ENCODE measurements at places on chromosomes 1 and 21.

GRCh38 chr21:43854773-43855633 lies 10.0 kb upstream of the AGPAT3 start:
- DNase-seq: no peak

- no peak for DNase-seq
Observed at GRCh38 chr21:44449473-44450363, 5.6 kb upstream of the LRRC3 start.

- DNase-seq: no peak
Observed at GRCh38 chr1:198199105-198199504, 42.3 kb downstream of the NEK7 start.

DNA sequence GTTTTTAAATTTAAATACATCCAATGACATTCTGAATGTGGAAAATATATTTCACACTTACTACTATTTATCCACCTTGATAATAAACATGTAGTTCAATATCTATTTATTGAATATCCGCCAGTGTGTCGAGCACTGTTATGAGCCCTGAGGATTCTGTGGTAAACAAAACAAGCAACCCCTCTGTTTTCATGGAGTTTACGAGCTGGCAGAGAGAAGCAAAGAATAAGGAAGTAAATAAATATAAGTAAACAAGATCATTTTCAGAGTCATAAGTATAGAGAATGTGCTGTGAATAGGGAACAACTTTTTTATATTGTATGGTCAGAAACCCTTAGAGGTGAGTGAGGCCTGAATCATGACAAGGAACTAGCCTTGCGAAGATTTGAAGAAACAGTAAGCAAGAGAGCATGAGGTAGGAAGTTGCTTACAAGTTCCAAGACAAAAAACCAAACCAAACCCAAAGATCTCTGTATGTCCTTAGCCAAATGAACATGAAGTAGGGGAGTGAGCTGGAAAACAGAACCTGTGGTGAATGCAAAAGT lies 6.4 kb upstream of the SERBP1 start:
- DNase-seq: no peak

DNA sequence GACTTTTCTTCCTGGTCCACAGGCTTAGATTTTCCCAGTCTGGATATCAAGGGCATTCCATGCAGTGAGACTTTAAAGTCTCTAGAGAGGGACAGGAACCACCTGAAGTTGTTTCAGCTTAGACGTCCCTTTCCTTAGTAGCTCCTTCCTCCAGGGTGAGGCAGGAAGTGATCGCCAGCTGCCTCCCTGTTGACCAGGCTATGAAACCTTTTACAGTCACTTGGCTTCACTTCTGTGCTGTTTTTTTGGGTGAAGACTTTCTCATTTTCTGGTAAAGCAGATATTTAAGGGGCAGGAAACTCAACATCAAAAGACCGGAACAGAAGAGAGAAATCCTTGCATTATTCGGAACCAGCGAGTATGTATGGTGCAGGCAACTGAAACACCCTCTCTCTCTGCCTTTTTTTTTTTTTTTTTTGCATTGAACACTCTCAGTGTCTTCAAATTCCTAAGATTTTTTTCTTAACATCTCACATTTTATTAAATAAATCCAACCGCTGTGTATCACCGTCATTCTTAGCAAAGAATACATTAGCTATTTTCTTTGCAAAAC lies 234.6 kb upstream of the IRF2BP2 start:
- DNase-seq: no peak

DNA sequence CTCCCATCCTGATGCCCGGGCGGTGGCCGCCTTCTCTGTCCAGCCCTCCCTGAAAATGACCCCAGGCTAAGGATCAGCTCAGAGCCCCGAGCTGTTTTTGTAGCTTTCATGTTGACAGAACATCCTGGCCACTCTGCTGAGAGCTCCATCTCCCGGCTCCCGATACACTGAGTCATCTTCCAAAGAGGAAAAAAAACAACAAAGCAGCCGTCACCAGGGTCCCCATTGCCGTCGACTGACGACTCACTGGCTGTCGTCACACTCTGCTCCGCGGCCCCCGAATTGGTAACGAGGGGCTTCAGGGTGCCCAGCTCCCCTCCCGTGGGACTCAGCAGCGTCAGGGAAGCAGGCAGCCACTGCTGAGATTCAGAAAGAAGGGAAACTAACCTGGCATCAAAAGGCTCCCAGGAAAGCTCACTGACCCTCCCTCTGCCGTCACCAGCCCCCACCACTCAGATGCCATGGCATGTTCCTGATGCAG lies 67.2 kb downstream of the CD46 start:
- DNase-seq: no peak

DNA sequence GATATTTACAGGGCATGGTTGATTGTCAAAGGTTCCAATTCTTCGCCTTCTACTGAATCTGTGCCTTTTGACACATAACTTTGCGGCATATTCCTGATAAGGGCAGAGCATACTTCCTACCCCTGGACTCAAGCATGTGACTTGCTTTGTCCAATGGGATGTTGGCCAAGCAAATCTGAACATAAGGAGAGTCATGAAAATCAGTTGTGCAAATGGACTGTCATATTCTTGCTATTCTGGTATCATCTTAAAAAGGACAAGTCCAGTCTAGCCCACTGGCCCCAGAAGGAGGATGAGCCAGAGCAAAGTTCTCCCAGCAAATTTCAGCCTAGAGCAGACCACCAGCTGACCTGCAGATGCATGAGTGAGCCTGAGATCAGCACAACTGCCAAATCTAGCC lies 41.0 kb upstream of the MUTYH start:
- DNase-seq: no peak

DNA sequence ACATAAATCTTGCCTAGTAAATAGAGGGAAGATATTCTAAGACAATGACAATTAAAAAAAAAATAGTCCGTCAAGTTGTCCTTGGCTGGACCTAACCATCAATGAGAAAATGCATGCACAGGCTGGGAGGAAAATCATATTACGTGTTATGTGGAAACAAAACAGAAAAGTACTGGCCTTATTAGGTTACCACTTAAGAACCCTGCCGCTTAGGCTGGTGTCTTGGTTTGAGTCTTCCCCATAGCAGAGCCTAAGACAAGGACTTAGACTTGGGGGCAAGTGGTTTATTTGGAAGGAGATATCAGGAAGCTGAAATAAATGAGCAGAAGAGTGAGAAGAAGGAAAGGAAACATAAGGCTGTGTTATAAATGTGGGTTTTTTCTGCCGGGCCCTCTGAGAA lies 186.4 kb downstream of the MRPL39 start:
- DNase-seq: no peak

DNA sequence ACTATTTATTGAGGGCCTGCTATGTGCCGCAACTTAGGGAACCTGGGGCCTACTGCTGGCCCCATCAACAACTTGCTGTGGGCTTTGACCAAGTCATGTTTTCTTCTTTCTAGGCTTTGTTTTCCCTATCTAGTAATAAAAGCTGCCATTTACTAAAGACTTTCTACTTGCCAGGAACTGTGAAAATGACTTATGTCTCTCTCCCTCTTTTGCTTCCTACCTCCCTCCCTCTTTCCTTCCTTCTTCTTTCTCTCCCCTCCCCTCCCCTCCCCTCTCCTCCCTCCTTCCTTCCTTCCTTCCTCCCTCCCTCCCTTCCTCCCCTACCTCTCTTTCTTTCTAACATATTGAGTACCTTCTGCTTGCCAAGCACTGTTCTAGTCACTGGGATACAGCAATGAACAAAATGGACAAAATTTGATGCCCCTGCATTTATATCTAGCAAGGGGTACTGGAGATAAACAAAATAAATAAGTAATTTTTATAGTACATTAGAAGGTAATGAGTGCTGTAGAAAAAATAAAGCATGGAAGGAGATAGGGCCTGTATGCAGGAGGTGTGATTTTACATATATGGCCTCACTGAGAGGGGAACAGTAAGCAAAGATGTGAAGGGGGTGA lies 170.3 kb upstream of the USP24 start:
- DNase-seq: no peak

GRCh38 chr1:2783435-2784397 lies 17.8 kb downstream of the TTC34 start:
- DNase-seq: no peak

- DNase-seq: no peak
Observed at GRCh38 chr1:245810181-245810769, 655.5 kb downstream of the KIF26B start.

- DNase-seq: peak; percentile 62
Observed at GRCh38 chr1:207811920-207812720, 60.3 kb downstream of the CD46 start.

- no peak for DNase-seq
Observed at GRCh38 chr1:222784916-222785315, 29.9 kb upstream of the DISP1 start.

- peak; percentile 82 for DNase-seq
Observed at GRCh38 chr1:226002667-226003501, 3.7 kb upstream of the SDE2 start.

- no peak for DNase-seq
Observed at GRCh38 chr1:56199956-56200355, 379.4 kb downstream of the PLPP3 start.

GRCh38 chr1:10473145-10473765 lies 926 bp upstream of the DFFA start:
- DNase-seq: no peak

- DNase-seq: no peak
Observed at GRCh38 chr1:95407131-95407885, 173.3 kb downstream of the RWDD3 start.

DNA sequence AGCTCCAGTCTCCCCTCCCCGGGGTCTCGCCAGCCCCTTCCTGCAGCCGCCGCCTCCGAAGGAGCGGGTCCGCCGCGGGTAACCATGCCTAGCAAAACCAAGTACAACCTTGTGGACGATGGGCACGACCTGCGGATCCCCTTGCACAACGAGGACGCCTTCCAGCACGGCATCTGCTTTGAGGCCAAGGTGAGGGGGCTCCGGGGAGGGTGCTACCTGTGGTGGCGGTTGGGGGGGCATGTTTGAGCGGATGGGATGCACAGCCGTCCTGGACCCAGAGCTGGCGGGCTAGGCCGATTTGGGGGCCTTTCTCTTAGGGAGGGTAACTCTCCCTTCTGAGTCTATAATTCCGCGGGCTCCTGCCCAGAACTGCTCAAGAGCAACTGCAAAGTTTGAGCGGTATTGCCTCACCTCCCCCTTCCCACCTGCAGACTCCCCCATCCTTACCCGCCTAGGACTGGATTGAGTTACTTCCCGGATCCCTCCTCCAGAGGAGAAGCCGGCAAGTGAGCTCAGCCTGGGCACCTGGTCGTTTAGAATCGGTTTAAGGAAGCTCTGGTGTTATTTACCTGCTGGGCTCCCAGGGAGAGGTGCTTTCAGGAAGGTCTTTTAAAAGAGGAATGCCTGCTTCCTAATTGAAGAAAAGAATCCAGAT lies 730 bp downstream of the NOS1AP start:
- no peak for DNase-seq

DNA sequence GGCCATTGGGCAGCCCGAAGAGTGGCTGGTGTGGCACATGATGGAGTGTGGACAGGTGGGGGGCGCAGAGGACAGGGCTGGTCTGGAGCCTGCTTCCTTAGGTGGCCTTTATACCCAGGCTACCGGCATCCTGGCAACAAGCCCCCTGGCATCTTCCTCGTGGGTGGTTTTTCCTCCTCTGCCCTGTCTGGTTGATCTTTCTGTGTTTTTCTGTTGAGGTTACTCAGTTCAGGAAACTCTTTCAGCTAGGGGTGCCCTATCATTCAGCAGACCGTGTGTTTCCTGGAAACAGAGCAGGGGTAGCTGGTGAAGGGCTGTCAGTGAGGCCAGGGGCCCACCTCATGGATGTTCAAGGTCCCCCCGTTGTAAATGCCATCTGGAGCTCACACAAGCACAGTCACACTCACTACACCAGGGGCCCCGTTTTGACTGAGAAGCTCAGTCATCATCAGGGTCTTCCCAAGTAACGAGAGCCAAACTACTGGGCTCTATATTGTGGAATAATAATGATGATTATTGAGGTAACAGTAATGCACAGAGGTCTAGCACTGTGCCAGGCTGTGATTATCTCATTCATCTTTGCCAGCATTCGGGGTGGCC lies at the start of gene KRTAP12-4:
Gene KRTAP12-4, minus strand, starts transcription at position 84 of the 600 bp plus-strand sequence. Its CDS starts 45 bp downstream, at position 39.
- DNase-seq: no peak

DNA sequence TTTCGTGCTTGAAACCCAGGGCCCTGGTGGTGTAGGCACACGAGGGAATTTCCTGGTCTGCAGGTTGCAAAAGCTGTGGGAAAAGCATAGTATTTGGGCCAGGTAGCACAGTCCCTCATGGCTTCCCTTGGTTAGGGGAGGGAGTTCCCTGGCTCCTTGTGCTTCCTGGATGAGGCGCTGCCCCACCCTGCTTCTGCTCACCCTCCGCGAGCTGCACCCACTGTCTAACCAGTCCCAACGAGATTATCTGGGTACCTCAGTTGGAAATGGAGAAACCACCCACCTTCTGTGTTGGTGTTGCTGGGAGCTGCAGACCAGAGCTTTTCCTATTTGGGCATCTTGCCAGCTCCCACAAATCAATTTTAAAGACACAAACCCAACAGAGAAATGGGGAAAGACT lies 183.0 kb downstream of the PHTF1 start:
- no peak for DNase-seq

DNA sequence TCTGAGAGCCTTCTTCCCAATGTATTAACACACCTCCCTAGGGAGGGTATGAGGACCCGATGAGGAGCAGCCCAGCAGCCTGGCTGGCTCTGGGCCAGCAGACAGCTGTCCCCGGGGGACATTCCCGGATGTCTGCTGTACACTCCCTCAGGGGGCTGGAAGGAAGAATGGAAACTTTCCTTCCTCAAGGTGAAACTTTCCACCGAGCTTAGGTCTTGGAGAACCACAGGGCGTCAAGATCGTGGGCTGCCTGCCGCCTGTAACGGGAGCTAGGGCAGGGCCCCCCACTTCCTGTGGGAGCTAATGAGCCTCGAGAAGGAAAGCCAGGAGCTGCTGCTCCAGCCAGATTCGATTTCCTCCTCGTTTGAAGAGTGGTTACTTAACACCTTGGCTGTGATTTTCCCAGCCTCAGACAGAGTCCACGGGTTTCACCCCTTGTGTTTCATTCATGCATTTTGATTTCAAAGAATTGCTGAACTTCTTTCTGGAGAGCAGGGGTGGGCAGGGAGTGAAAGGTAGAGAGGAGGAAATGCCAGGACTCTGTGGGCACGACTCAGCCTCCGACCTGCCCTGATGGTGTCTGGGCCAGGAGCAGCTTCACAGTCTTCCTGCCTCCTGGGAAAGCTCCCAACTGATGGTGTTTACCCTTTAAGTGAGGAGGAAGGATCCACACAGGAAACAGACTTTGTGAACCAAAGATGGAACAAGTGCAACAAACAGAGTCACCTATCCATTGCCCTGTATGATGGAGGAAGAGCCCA lies 29.7 kb downstream of the UBE2T start:
- no peak for DNase-seq

GRCh38 chr1:97870589-97870988 lies 50.2 kb downstream of the DPYD start:
- no peak for DNase-seq

- no peak for DNase-seq
Observed at GRCh38 chr1:53284224-53285020, 43.4 kb downstream of the LRP8 start.

- DNase-seq: no peak
Observed at GRCh38 chr1:23960291-23961020, 828 bp downstream of the PNRC2 start.

GRCh38 chr1:107451715-107452114 lies 310.9 kb downstream of the NTNG1 start:
- DNase-seq: no peak

Data from ecto neural progenitor cell (in vitro differentiated cells).